ENCODE measurements at places on chromosomes 11 and 22.

- no peak for DNase-seq
Measured at GRCh38 chr11:1077033-1077416, 2.4 kb downstream of the MUC2 start.

DNA sequence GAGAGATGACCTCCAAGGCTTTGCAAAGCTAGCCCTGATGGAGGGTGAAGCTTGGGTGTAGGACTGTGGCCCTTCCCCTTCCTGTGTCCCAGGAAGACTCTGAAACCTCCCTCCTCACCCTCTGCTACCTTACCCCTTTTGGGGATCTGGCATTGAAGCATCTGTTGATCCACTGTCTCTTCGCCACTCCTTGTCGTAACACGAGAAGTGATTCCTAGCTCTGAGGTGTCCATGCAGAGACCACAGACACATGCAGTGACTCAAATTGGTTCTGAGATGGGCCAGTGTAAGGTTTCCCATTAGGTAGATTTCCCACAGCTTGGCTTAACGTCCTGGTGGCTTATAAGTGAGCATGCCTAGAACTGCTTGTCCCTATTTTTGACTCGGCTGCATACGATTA lies 101.4 kb downstream of the ZBTB16 start:
- no peak for DNase-seq

GRCh38 chr22:42462016-42462415 lies 29.8 kb upstream of the NFAM1 start:
- DNase-seq, result no peak

- DNase-seq, result no peak
Measured at GRCh38 chr22:35674335-35674734, 26.1 kb downstream of the APOL6 start.

DNA sequence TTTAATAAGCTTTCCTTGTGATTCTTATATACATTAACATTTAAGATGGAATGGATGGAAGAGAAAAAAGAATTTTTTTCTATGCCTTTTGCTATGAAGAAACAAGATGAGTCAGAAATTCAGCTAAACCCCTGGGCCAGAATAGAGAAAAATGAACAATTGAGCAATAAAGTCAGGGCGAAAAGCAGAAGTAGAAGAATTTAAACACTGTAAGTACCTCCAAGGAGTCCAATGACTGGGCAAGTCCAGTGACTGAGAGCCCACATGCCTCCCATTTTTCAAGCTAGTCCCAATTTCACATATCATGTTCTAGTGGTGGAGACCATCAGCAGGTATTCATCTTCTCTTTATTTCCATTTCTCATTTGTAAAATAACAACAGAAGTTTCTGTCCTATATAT lies 18.6 kb upstream of the APLP2 start:
- no peak for DNase-seq

DNA sequence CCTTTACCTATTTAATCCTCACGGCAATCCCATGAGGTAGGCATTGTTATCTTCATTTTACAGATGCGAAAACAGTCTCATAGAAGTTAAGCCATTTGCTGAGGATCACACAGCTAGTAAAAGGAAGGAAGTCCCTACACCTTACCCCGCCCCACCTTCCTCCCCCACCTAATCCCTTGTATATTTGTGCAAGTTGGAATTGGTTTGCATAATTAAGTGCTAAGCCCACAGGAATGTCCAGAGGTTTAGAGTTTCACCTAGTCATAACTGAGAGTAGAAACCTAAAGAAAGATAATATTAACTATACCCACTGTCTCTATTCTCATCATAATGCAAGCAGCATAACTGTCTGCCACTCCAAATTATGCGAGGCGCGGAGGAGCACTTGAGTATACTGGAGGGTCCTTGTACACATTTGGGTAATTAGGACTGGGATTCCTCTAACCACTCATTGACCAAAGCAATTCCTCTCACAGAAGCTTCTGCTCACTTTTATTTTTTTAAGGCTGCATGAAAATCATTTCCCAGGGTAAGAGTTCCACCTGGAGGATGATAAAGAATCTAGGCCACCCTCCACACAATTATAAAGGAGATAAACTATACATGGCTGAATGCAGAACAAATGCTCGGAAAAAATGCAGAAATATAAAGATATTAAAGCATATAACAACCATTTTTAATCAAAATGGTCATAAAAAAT lies 199.9 kb downstream of the FAM181B start:
- DNase-seq, result no peak

- DNase-seq, result no peak
Measured at GRCh38 chr11:106208760-106209159, 131.3 kb downstream of the AASDHPPT start.

DNA sequence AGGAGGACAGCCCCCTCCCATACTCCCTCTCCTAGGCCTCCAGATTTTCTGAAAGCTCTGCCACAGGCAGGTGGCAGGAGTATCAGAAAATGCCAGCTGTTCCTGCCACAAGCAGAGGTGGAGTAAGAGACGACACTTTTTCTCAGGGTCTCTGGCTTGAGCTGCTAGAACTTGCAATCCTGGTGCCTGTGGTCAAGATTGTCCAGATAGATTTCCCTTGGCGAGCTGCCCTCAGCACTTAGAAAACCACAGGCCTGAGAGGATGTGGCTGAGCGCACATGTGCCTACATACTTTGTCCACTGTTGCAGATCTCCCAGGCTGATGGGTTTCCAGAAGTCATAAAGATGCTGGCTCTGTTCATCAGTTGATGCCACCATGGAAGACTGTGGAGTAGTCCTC lies 65.7 kb upstream of the NAV2 start:
- no peak for DNase-seq

DNA sequence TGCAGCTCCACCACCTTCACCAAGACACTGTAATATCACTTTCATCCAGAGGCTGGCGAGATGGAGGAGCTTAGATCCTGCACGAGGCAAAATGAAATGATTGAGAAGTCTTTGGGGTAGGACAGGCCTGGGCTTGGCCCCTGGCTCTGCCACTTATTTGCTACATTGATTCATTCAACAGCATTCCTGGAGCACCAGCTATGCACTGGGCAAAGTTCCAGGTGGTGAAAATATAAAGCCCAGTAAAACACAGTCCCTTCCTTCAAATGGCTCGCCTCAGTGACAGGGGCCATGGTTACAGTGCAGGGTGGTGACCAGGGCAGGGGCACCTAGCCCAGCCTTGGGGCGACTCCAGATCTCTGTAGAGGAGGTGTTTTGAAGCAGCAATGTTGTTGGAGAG lies 19.7 kb downstream of the ALX4 start:
- DNase-seq, result no peak

GRCh38 chr11:96388891-96389719 lies 607 bp downstream of the CCDC82 start:
- no peak for DNase-seq

All from central memory CD8-positive, alpha-beta T cell (primary cell).